ENCODE measurements at places on chromosomes 12 and 14.
A peak's percentile ranks its signal among the peaks of the same experiment; 100 is the strongest.

GRCh38 chr12:71142016-71142415 lies 15.8 kb downstream of the TSPAN8 start:
- DNase-seq, result no peak

- no peak for DNase-seq
Observed at GRCh38 chr14:94998685-94999084, 158.6 kb downstream of the DICER1 start.

- no peak for DNase-seq
Observed at GRCh38 chr14:77086017-77086727, 11.9 kb upstream of the CIPC start.

DNA sequence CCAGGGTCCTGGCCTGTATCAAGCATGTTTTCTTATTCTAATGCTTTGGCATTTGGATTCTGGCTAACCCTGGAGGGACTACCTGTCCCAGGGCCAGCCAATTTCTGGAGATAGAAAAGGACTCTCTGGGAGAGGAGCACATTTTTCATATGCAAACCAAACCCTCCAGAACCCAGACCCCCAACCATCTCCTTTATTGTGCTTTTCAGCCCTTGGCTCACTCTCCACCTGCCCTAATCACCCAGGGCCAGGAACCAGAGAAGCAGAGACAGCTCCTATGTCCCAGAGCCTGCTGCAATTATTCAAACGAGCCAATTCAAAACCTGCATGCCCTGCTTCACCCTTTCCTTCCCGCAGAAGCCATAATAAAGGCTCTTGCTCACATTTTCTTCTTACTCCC lies 23.8 kb downstream of the HSPB8 start:
- DNase-seq, result no peak

DNA sequence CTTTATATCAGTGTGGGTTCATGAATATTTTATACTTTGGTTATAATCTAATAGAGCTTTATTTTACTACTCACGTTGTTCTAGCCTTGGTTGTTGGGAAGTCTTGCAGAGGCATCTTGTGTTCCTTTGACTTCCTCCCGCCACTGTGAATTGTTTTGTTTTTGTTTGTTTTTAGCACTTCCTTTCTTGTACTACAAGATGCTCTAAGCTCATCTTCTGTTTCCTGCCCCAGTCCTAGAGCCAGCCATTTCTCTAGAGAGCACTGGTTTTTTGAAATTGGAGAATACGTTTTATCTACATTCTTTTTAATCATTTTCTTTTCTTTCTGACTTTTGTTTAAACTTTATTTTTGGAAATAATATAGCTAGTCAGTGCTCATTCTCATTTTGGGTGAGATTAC lies 15.9 kb upstream of the NUBPL start:
- DNase-seq, result no peak

DNA sequence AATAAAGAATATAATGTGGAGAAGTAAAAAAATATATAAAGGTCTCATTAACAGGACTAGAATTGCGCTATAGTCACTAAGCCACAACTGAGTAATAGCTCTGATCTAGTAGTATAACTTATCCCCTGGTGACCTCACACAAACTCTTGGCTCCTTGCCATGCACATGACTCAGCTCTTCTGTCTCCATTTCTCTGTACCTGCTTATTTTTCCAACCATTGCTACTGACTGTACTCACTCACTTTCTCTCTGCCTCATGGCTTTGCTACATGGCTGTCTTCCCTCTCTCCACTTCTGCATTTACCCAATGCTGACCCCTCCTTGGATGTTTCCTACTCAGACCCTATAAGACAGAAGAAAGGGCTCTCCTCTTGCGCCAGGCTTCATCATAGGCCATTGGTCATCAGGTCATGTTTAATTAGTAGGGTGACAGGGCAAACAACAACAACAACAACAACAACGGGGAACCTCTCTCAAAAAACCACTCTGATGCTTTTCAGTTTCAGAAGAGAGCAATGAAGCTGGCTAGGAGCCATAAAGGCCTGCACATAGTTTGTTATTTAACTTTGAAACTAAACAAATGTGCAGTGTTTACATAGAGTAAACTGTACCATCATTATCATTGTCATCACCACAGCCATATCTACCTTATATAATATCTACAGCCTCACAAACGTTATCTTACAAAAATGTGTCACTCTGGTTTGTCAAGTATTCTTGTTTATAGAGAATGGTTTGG lies 25.6 kb upstream of the KRAS start:
- peak; percentile 7 for DNase-seq

- no peak for DNase-seq
Observed at GRCh38 chr14:68412505-68413465, 380.1 kb downstream of the ZFP36L1 start.

GRCh38 chr14:57559576-57559975 lies 65.9 kb upstream of the CCDC198 start:
- DNase-seq, result no peak

DNA sequence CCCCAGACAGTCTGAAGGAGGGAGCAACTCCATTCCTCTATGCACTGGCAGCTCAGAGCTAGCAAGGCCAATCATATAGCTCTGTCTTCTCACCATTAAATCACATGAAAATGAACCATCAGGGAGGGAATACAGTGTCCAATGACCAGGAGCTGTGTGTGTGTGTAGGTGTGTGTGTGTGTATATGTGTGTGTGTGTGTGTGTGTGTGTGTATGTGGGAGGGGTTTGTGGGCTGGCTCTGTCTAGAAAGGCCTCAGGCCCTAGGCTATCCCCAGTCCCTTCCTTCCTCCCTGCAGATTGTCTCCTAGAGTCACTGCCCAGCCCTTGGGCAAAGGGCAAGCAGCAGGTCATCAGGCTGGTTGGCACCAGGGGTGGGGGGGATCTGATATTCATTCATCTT lies 5.7 kb upstream of the SUSD6 start:
- no peak for DNase-seq

GRCh38 chr14:44392984-44393383 lies 114.1 kb downstream of the FSCB start:
- DNase-seq, result no peak

DNA sequence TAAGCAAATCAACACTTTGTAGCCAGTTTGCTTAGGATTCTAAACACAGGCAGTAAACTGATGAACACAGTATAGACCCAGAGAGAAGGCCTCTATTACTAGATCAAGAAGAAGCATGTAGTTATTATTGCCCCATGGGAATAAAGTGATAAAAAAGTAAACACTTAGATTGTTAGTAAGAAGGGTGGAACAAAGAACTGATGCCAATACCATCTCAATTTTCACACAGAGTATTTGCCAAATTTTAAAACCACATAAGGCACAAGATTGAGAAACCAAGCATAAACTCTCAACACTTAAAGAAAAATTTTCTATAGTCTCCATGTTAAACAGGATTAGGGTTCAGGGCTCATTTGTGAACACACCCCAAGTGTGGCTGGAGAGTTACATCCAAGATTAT lies 77.0 kb upstream of the SYT1 start:
- no peak for DNase-seq

DNA sequence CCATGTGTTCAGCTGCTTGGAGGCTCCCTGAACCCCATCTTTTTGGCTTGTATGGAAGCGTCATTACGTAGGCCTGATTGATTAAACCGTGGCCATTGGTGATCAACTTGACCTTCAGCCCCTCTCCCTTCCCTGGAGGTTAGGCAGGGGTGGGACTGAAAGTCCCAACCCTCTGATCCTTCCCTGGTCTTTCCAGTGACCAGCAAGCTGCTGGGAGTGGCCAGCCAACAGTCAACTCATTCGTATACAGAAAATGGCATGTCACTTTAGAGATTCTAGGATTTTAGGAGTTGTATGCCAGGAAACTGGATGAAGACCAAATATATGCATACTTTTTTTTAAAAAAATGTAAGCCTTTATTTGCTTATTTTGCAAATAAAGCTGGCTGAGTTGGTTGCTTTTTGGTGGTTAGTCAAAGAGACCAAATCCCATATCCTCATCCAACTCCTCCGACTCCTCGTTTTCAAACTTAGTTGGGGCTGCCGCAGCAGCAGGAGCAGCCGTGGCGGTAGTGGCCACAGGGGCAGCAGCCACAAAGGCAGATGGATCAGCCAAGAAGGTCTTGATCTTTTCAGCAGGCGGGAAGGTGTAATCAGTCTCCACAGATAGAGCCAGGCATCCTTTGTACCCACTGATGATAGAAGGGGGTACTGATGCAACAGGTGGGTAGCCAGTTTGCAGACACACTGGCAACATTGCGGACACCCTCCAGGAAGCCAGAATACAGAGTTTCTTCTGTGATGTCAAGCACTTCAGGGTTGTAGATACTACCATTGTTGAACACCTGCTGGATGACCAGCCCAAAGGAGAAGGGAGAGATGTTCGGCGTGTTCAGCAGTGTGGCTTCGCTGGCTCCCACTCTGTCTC lies 16.6 kb downstream of the NFKBIA start:
- no peak for DNase-seq

DNA sequence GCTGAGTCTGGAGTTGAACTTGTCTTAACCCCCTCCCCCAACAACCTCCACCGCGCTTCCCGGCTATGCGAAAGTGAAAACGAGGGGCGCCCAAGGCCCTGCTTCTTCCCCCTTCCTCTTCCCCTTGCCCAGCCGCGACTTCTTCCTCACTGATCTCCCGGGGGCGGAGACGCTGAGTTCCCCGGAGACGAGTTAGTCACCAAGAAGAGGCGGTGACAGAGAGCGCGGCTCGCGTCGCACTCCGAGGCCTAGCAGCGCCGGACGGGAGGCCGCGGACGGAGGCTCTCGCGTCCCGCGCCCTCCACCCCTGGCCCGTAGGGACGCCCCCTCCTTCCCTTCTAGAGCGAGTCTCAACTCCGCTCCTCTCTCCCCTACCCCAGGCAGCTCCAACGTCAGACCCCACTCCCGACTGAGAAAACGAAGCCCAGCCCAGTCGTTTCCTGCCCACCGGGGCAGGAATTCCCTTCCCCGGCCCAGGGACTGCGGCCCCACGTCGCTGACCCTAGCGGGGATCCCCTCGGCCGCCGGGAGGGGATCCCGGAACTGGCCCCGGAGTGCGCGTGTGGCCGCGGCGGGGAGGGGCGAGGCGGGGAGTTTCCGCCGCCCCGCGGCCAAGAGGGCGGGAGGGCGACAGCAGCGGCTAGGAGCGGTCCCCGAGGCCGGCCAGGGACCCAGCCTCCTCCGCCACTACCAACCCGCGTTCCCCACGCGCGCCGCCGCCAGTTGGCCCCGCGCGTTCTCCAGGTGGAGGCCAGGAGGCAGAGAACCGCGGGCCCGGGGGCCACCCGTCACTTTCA lies 1.4 kb downstream of the BAZ1A start:
- DNase-seq, result peak; percentile 55

DNA sequence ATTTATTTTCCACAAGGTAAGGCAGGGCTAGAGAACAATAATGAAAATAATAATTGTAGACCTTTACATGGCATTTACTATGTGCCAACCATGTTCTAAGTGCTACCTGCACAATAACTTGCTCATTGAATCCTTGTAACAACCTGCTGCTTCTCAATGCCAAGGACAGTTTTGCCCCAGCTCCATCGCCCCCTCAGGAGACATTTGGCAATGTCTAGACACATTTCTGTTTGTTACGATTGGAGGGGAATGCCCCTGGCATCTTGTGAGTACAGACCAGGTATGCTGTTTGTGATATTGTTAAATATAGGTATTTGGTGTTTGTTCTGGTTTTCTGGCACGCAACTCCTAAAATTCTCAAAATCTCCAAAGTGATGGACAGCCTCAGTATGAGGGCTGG lies 8.1 kb upstream of the ATXN2 start:
- no peak for DNase-seq

DNA sequence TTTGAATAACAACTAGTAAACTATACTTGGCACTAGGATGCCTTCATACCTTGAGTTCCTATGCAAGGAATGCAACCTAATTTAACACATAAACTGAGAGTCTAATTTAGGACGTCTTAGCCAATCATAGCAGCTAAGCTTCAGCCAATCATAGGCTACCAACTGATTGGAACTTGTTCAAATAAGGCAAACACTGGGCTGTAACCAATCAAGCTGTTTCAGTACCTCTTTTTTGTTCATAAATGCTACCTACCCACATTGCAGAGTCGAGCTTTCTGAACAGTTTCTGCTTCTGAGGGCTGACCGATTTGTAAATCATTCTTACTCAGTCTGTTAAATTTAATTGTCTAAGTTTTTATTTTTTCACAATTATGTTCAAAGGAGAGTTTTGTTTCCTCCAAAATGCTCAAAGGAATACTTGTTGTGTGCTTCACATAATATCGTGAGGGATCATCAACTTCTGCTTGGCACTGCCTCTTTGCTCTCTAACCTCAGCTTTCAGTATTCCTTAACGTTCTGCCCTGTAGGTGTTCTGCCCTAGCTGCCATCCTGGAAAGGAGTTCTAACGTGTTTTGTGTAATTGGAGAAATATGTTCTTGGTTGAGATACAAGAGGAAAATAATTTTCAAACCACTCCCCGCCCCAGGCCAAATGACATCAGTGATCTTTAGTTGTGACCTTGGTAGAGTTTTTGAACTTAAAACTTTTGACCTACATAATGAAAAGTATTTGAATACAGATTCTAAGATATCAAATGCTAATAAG lies 380.4 kb upstream of the MIS18BP1 start:
- DNase-seq, result no peak

DNA sequence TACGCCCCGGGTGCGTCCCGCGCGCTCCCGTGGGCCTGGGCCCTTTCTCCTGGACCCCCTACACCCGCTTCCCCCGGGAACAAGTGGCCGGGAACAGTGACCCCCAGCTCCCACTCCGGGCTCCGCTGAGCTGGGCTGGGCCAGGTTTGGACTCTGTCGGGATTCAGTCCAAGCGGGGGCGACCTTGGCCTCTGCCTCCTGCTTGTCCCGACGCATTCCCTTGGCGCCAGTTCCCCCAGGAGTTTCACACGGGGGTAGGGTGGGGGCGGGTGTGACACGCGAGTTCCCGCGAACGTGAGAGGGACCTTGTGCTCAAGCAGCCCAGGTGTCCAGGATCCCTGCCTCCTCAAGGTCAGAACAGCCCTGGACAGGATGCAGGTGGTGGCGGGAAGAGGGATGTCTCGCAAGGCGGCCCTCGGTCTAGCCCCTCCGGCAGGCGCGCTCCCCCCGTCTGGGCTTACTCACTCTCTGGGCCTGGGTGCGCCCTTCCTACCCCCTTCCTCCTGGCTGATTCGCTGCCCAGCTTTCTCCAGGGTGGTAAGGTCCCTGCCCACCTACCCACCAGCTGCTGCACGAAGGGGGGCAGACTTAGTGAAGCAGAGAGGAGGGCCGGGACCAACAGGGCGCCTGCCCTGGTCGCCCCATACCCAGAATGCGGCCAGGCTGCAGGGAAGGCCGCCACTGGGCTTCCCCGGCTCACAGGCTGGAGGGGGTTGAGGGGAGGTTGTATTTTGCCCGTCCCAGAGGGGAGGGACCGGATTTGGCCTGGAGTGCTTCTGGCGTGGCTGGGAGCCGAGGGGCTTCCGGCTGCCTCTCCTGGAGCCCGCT lies 862 bp downstream of the CRIP2 start:
- DNase-seq, result no peak

- peak; percentile 51 for DNase-seq
Observed at GRCh38 chr12:96434107-96434506, 33.9 kb upstream of the CDK17 start.

DNA sequence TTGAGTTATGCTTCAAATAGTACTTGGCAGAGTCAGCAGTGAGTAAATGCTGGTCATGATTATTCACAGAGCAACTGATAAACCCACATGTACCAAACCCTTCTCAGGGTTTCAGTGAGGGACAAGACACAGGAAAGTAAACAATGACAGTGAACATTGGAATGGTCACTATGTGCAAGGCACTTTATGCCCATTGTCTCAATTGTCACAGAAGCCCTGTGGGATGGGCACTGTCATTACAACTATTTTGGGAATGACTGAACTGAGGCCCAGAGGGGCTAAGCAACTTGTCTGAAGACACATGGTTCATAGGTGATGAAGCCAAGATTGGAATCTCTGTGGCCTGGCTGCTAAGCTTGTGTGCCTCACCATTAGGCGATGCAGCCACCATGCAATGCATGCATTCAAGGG lies 238.5 kb downstream of the RBM19 start:
- no peak for DNase-seq

Measured in stimulated activated CD8-positive, alpha-beta memory T cell treated with anti-CD3 and anti-CD28 coated beads, Interleukin-7, amount 100 ng/mL, for 1 hour (primary cell).